Upper lobe of right lung (tissue), 1 donor: ENCODE measurements at places on chromosomes 12 and 14. TPM values are rescaled to one million over a fixed set of nuclear protein-coding genes. Genes with fewer than 3 reads are reported as not detected.

Gene TAS2R43
- total RNA-seq, result not detected

DNA sequence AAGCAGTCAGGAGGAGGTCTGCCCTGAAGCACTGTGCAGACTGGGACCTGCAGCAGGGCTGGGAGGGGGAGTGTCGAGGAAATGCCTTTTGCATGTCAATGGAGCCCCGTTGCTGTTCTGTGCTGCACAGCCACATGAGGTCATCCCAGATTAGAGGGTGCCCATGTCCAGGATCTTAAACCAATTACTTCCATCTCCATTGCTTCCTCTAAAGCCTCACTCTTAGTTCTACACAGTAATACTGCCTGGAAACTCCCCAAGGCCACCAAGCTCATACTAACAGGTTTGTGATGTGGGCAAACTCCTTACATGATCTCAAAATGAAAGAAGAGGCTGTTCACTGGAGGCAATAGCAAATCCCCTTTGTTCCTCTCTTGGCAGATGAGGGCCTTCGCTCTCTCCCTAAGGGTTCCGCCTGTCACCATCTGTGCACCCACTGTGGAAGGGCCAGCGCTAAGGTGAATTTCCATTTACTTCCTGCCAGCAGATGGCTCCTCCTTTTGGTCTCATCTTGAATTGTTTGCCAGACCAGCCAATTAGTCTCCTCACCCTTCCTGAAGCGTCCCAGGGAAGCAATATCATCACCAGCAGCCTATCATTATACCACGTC lies 35.4 kb upstream of the LTA4H start:
- no peak overlapping the region for H3K27ac ChIP-seq
- no peaks in the 10 kb centered on the region for H3K36me3 ChIP-seq
- H3K4me3 ChIP-seq, result no peak overlapping the region
- no peak for DNase-seq
- no peaks in the 10 kb centered on the region for H3K4me1 ChIP-seq

DNA sequence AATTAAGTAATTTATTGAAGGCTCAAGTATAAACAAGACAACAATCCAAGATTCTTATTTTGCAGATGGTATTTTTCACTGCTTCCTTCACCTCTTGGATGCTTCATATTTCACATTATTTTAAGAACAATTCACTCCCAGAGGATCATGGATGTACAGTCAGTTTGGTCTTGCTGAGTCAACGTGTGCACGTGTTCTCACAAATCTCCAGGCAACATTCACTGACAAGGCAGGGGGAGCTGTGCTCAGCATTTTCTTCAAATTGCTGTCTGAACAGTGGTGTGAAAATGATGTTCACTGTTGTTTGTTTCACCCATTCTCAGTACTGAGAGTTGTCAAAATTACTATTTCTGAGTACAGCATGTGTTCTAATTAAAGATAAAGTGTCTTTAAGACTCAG lies 118.3 kb upstream of the SLC38A4 start:
- no peaks in the 10 kb centered on the region for H3K4me1 ChIP-seq
- no peaks in the 10 kb centered on the region for H3K36me3 ChIP-seq
- no peak overlapping the region for H3K4me3 ChIP-seq
- no peak overlapping the region for H3K27ac ChIP-seq
- no peaks in the 10 kb centered on the region for H3K27me3 ChIP-seq

Gene TAS2R7
- total RNA-seq, result not detected

DNA sequence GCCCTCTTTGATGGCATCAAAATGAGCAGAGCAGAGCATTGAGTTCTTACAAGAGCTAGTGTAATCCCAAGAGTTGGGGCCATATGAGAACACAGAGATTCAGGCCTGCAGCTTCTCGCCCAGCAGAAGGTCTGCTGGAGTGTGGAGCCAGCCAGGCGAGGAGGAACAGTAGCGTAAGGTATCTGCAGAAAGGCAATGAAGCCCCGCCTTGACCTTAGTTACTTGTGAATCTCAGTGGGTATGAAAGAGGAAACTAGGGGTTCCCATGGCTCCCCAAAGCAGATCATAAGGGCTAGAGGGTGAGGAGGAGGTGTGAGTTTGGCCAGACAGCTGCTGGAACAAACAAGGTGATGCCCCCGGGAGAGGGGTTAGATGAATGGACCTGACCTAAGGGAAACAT lies 49.4 kb downstream of the SLC8A3 start:
- DNase-seq, result no peak
- H3K36me3 ChIP-seq, result no peaks in the 10 kb centered on the region
- no peak overlapping the region for H3K4me3 ChIP-seq
- no peaks in the 10 kb centered on the region for H3K27me3 ChIP-seq
- no peaks in the 10 kb centered on the region for H3K4me1 ChIP-seq

DNA sequence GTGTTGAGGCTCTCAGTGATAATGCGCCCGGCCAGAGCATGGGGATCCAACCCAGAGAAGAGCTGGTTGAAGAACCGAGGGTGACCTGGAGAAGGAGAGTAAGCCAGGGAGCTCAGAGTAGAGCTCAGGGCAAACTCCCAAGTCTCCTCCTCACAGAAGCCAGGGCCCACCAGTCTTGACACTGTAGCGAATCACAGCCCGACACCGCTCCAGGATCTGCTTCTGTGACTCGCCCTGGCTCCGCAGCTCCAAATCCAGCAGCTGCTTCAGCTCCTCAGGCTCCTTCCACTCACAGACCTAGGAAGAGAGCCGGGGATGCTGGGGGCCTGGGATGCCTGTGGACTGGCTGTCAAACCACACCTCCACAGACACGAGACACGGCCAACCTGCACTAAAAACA lies 8.2 kb upstream of the ZNF740 start:
- H3K36me3 ChIP-seq, result peaks cover 15% of the 10 kb centered on the region
- H3K27me3 ChIP-seq, result no peaks in the 10 kb centered on the region
- no peak for DNase-seq
- no peak overlapping the region for H3K4me3 ChIP-seq
- no peak overlapping the region for H3K27ac ChIP-seq

Gene SOS2
- 30.3 TPM for total RNA-seq

DNA sequence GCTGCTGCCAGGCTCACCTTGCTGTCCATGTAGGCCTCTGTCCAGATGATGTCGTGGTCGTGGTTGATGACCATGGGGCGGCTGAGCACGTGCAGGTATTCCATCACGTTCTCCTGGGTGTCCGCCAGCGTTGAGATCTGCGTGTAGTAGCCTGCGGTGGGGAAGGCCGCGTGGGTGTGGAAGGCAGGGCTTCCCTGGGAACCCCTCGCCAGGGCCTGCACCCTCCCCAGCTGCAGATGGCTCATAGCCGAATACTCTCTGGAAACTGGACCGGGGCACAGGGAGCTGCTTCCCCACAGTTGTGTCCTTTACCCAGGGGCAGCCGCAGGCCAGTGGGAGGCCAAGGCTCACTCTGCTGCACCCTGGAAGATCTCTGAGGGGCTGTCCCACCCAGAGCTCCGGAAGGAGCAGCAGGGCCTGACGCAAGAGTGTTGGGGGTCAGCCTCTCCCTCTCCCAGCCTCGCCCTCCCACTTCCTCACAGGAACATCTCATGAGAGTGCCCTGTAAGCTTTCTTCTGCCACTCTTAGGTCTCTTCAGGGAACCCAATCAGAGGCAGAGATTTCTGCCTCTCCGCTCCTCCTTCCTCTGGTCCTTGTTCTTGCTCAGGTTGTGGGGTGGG lies 35.5 kb downstream of the CACNA2D4 start:
- no peaks in the 10 kb centered on the region for H3K36me3 ChIP-seq
- H3K4me3 ChIP-seq, result no peak overlapping the region
- DNase-seq, result no peak
- no peak overlapping the region for H3K27ac ChIP-seq
- no peaks in the 10 kb centered on the region for H3K27me3 ChIP-seq

DNA sequence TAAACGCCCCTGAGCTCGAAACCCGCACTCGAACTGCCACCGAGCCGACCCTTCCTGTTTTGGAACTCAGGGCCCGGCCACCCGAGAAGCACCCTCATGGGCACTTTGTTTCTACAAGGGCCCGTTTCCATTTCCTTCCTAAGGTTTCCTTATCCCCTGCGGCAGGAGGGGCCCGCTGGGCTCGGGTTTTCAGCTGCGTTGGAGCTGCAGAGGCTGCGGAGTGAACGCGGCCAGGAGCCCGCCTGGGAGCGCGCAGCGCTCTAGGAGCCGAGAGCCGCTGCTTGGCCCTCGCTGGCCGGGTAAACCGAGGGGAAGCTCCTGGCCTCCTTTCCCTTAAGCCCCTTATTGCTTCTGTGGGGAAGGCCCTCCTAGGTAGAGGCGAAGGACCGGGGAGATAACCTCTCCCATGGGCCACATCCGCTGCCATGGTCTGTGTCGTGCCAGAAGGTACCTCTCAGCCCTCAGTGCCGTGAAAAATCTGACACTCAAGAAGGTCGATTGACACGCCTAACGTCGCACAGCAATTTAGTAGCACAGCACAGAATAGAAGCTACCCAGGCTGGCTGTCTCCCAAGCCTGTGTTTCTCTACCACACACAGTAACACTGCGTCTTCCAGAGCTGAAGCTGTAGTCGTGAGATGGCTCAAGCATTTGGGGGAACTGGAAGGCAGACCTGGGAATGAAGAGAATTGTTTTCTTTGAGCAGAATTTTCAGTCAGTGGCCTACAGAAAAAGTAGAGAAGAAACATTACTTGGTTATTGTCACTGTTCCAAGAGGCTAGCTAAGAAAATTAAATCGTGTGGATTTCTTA lies 12.9 kb upstream of the CALM1 start:
- peak overlapping the region; percentile 64 for H3K4me3 ChIP-seq
- H3K27ac ChIP-seq, result peak overlapping the region; percentile 100
- no peaks in the 10 kb centered on the region for H3K27me3 ChIP-seq
- H3K36me3 ChIP-seq, result no peaks in the 10 kb centered on the region

GRCh38 chr14:32472512-32473463 lies 143.7 kb downstream of the AKAP6 start:
- DNase-seq, result no peak
- no peaks in the 10 kb centered on the region for H3K4me1 ChIP-seq
- no peak overlapping the region for H3K27ac ChIP-seq
- no peaks in the 10 kb centered on the region for H3K27me3 ChIP-seq
- H3K36me3 ChIP-seq, result no peaks in the 10 kb centered on the region

DNA sequence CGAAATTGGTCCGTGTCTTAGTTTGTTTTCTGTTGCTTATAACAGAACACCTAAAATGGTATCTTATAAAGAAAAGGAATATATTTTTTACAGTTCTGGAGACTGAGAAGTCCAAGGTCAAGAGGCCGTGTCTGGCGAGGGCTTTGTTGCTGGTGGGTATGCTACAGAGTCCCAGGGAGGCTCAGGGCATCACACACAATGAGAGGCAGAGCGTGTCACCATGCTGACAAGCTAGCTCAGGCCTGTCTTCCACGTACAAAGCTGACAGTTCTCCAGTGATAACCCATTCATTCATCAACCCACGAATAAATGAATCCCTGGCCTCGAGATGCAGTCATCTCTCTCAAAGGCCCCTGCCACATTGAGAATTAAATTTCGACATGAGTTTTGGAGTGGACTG lies 56.7 kb upstream of the AEBP2 start:
- no peaks in the 10 kb centered on the region for H3K4me1 ChIP-seq
- no peak overlapping the region for H3K27ac ChIP-seq
- H3K36me3 ChIP-seq, result peaks cover 6% of the 10 kb centered on the region
- H3K4me3 ChIP-seq, result no peak overlapping the region
- peak; percentile 34 for DNase-seq

Gene HNF1A
- total RNA-seq, result not detected

DNA sequence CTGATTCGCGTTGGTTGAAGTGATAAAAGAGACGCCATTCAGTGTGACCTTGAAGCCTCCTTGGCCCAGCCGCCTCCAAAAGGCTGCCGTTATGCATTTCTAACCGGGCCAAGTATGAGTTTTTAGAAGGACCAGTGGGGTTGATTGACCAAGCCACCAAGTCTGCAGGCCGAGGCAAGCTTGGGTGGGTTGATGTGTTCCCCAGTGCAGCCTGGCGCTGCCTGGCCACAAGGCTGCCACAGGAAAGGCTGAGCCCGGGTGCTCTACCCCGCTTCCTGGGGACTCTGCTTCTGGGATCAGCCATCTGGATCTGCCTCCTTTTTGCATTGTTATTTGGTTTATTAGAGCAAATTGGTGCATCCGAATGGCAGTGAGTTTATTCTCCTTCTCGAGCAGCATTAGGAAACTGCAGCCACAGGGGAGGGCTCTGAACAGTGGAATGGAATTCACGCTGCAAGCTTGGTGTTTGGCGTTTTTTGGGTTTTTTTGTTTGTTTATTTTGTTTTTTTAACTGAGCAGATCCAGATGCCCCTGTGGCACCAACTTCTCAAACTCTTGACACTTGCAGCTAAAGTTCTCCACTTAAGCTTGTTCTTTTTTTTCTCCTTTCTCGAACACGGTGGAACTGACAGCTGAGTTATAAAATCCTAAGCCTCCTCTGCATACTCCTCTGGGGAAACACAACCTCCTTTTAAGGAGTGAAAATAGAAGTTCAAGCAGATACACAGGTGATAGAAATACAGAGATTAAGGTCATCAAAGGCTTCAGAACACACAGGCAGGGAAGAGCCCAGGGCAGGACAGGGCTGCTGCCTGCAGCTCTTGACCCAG lies 145.4 kb upstream of the FKBP4 start:
- no peak overlapping the region for H3K4me3 ChIP-seq
- H3K4me1 ChIP-seq, result no peaks in the 10 kb centered on the region
- H3K27me3 ChIP-seq, result peaks cover 9% of the 10 kb centered on the region
- no peak overlapping the region for H3K27ac ChIP-seq
- H3K36me3 ChIP-seq, result no peaks in the 10 kb centered on the region

- no peaks in the 10 kb centered on the region for H3K36me3 ChIP-seq
- H3K27ac ChIP-seq, result no peak overlapping the region
- H3K27me3 ChIP-seq, result no peaks in the 10 kb centered on the region
- H3K4me3 ChIP-seq, result no peak overlapping the region
These were observed 115.2 kb upstream of the PELI2 start for GRCh38 chr14:56002876-56003625.

GRCh38 chr12:46133751-46134150 lies 135.1 kb downstream of the SLC38A1 start:
- no peaks in the 10 kb centered on the region for H3K36me3 ChIP-seq
- DNase-seq, result no peak
- H3K27ac ChIP-seq, result peak overlapping the region; percentile 7
- H3K4me1 ChIP-seq, result no peaks in the 10 kb centered on the region

DNA sequence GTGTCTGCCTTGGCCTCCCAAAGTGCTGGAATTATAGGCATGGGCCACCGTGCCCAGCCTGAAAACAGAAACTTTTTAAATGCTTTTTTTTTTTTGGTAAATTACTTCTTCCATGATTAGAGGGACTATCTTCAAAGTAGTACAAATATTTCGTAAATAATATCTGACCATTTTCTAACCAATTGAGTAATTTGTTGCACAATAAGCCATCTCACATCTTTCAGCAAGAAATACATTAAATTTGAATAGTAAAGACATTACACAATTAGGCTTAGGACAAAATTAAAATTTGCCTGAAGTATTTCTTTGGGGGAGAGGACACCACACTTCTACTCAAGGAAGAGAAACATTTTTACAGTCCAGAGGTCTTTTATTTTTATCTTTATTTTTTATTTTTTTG lies 84.7 kb upstream of the STRN3 start:
- H3K27ac ChIP-seq, result no peak overlapping the region
- H3K36me3 ChIP-seq, result peaks cover 100% of the 10 kb centered on the region
- DNase-seq, result no peak

DNA sequence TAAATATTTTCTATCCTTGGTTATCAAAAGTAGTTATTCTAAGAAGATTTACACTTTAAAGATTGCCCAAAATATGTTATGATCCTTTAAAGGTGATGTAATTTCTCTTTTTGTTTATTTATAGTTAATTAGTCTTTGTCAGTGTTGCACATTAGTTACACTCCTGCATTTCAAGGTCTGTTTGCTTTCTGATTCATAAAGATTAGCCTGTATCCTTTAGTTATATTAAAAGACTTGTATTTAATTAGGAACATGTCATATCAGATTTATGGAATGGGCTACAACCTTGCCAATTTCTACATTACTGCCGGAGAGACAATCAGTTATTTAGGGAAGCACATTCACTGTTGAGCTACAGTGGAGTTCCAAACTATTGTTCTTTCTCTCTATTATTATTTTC lies 3.5 kb downstream of the EPYC start:
- no peak for DNase-seq
- no peaks in the 10 kb centered on the region for H3K4me1 ChIP-seq
- H3K4me3 ChIP-seq, result no peak overlapping the region
- no peak overlapping the region for H3K27ac ChIP-seq
- no peaks in the 10 kb centered on the region for H3K36me3 ChIP-seq
- H3K27me3 ChIP-seq, result no peaks in the 10 kb centered on the region

Gene MYO1A
- 1.4 TPM for total RNA-seq
